ENCODE measurements at places on chromosomes 7 and 10.
A peak's percentile ranks its signal among the peaks of the same experiment; 100 is the strongest.

GRCh38 chr7:77404641-77405040, 11.5 kb downstream of the GSAP start:
- DNase-seq, result no peak

DNA sequence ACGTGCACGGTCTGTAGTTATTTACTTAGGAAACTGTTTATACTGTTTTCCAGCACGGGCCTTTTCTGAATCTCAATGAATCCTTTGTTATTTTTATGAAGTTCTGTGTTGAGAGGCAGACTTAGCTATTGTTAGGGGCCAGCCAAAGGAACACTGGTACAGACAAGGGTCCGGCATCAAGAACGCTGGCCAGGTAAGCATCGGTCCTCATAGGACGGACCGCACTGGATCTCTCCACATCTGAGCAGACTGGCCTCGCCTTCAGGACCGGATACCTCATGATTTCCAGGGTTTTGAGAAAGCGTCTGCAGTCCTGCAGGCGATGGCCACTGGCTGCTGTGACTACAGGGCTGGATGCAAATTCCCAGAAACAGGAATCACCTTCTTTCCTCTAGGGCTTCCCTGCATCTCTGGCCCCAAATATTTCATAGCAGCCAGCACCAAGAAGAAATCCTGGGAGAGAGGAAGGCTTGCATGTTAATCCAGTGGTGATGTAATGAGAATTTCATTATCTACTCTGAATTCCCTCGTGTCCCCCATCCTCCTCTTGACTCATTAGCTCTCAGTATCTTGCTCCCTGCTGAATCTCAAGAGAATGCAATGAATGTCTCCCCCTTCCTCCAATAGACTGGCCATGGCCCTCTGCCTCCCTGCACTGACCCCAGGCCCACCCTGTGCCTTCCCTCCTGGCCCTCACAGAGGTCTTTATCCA, 325.4 kb upstream of the NPVF start:
- no peak for DNase-seq

GRCh38 chr10:46218921-46219320, 67.9 kb upstream of the ANTXRL start:
- no peak for DNase-seq

- no peak for DNase-seq
Observed at GRCh38 chr7:146926841-146927240, 810.2 kb downstream of the CNTNAP2 start.

- DNase-seq, result peak; percentile 81
Observed at GRCh38 chr7:150716368-150716767, at the start of gene GIMAP1. GIMAP1 (plus strand) TSS chr7:150716613; CDS start chr7:150719048, 2,435 bp downstream.

DNA sequence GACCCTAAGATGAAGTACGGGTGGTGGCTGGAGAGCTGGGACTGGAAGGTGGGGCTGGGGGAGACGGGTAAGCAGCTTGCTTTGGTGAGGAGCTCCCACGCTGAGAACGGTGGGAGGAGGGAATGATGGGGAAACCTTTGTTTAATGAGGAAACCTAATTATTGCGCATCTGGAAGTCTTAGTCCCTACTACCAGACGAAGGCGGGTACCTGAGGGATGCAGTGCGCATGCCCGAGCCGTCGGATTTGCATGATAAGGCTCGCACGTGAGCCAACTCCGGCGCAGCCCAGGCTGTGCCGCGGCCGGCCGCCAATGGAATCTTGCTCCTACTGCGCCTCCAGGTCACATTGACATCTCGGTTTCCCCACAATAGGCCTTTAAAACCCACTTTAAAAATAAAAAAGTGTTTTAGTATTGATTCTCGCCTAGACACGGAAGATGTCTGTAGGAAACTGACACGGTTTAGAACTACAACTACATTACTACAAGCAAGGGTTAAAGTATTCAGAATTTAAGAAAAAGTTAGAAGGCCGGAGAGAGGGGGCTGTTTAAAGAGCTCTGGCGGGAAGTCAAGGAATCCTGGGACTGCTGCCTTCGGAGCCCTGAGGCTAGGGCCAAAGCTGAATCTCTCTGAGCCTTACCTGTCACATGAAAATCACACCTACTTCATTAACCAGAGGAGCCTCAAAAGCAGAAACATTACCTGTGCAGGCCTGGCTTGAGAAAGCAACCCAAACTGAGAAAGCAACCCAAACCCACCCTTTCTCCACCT, 12.1 kb upstream of the DLX6 start:
- DNase-seq, result no peak

GRCh38 chr10:87546971-87547413, 42.3 kb downstream of the MINPP1 start:
- DNase-seq, result no peak

DNA sequence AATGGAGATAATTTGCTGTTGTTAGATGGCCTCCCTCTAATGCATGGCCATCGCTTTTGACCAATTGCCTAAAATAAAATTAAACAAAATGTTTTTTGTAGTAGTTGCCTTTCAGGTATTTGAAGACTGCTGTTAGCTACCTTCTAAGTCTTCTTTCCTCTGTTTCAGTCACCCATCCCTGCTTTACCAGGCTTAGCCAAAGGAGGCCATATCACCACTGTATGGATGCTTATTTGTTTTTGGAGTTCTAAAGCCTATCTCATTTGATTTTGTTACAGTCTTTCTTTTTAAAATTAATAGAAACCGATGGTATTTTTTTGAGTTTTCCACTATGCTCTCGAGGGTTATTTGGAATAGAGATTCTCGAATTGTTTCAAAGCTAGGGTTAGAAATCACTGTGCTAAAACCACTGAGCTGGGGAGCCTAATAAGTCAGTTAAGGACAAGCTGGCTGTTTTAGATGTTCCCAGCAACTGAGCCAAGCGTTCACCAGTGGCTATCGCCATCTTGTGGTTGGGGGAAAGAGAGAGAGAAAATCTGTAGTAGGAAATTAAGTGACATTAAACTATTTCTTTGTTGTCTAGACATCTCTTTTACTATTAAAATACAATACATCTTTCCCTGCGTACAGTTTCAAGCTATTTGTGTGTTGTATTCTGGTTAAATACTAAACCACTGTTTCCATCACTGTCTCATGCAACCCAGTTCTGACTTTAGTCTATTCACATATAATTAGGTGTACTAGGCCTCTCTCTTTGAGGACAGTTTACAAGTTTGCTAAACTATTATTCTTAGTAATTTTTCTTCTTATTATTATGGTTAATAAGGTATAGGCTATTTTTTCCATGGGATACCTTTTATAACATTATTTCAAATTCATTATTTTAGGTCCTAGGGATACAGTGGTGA, 52.2 kb downstream of the GPR158 start:
- no peak for DNase-seq

DNA sequence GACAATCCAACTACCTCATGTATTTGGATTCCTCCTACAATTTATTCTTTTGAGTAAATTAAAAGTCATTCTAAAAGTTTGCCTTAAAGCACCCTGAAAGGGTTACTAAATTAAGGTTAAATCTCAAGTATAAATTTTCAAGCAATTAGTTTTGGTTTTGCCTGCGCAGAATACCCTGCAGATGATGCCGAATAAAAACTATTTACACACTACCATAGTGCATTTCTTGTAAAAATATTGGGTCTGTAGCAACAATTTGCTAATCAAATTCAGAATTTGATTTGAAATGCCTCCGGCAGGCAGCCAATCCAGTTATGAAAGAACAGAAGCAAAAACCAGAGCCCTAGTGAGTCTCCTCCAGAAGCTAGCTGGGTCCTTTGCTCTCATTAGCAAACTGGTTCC, 122.2 kb downstream of the TWIST1 start:
- no peak for DNase-seq

GRCh38 chr7:2129323-2130095, 103.2 kb downstream of the MAD1L1 start:
- no peak for DNase-seq

DNA sequence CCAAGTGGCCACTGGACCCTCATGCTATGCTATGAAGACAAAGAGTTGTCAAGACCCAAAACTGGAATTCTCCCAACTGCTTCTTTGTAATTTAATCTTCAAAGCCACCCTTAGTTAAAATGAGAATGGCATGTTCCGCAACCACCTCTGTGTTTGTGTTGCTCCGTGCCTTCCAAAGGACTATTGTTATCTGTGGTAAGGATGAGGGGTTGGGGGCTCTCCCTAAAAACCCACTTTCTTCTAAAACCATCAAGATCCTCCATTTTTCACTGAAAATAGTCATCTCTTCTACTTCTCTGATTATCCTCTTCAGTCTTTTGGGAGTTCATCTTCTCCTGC, 222.1 kb upstream of the AOAH start:
- DNase-seq, result no peak

- DNase-seq, result no peak
Observed at GRCh38 chr7:129468087-129468486, 33.9 kb downstream of the STRIP2 start.

- DNase-seq, result no peak
Observed at GRCh38 chr7:133958822-133959221, 168.3 kb upstream of the LRGUK start.

GRCh38 chr10:133044401-133044811, 43.3 kb upstream of the ADGRA1 start:
- DNase-seq, result no peak

Measured in central memory CD4-positive, alpha-beta T cell (primary cell).